Stimulated activated CD8-positive, alpha-beta memory T cell treated with anti-CD3 and anti-CD28 coated beads, Interleukin-15, amount 100 ng/mL, for 4 hours (primary cell): ENCODE measurements at places on chromosomes 5 and 9.

GRCh38 chr5:127909066-127909465 is 174.5 kb upstream of the SLC12A2 start:
- no peak for DNase-seq

- DNase-seq, result no peak
Observed at GRCh38 chr5:123438244-123438643, 15.0 kb upstream of the CEP120 start.

- DNase-seq, result no peak
Observed at GRCh38 chr9:128555180-128555721, 2.9 kb downstream of the SPTAN1 start.

DNA sequence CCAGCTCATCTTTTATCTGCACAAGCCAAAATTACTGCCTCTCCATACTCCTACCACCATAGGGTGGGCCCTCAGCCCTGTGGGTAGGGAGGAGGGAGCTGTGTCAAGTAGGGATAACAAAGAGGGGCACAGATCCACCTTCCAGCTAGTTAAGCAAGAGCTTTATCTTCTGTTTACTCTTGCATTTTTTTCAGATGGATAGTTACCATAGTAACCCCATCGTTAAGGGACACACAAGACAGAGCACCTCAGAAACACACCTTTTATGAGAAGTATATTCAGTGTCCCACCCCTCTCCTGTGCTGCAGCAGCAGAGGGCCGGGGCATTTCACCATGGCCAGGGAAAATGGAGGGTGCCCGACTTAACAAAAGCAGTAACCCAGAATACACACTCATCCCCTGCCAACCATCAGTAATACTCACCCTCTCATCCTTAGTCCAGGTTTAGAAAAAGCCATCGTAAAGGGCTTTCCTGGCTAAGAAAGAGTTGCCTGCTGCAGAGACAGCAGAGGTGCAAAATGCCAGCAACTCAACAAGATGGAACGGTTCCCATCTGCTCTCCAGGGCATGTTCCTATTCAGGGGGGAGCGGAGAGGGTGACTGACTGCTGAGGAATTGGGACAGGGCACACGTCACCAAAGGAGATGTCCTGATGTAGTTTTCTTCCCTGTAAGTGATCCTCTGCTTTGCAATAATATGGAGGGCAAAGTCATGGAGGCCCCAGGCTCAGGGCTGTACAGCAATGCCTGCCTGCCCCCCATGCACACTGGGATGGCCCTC is 25.1 kb downstream of the MACROH2A1 start:
- DNase-seq, result no peak

DNA sequence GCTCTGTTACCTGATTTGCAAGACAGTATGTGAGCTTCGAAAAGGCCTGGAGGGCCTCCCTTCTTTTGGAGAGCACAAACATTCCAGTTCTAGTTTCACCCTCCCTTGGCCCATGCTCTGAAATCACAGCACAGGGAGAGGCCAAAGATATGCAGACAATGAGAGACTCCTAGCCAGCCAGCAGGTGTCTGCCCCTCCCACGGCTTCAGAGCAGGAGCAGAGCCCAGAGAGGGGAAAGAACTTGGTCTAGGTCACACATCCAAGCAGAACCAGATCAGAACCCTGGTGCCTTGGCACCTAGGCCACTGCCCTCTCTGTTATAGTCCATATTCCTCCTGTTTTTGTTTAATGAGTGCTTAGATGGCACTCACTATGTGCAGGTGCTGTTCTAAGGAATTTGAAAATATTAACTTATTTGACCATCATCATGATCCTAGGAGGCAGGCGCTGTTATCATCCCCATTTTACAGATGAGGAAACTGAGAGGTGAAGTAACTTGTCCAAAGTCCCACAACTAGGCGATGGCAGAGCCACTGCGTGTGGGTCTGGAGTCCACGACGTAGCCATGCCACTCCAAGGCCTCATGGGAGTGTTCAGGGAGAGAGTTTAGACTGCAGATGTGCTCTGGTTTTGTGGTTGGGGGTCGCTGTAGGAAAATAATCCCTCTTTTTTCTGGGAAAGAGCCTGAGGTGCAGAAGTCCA is 27.2 kb downstream of the TMOD1 start:
- DNase-seq, result no peak

DNA sequence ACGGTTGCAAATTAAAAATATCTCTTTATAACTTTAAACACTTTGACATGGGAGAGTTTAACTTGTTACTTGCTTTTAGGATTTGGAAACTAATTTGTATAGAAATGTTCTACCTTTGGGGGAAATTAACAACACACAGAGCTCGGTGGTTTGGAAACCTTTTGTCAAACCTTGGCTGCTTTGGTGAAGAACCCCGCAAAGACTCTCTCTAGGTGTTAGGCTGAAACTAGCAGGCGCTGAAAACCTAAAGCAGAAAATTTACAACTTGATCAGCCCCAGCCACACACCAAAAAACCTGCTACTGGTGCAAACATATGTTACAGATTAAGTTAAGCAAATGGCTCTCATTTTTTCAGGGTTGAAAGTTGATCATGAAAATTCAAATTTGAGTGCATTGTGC is 25.8 kb downstream of the NR2F1 start:
- no peak for DNase-seq

GRCh38 chr9:34254141-34254913 is 74.7 kb downstream of the KIF24 start:
- no peak for DNase-seq

- DNase-seq, result no peak
Observed at GRCh38 chr5:89728750-89729149, 680.8 kb downstream of the CETN3 start.

- DNase-seq, result no peak
Observed at GRCh38 chr5:137446615-137447014, 52.5 kb downstream of the SPOCK1 start.

DNA sequence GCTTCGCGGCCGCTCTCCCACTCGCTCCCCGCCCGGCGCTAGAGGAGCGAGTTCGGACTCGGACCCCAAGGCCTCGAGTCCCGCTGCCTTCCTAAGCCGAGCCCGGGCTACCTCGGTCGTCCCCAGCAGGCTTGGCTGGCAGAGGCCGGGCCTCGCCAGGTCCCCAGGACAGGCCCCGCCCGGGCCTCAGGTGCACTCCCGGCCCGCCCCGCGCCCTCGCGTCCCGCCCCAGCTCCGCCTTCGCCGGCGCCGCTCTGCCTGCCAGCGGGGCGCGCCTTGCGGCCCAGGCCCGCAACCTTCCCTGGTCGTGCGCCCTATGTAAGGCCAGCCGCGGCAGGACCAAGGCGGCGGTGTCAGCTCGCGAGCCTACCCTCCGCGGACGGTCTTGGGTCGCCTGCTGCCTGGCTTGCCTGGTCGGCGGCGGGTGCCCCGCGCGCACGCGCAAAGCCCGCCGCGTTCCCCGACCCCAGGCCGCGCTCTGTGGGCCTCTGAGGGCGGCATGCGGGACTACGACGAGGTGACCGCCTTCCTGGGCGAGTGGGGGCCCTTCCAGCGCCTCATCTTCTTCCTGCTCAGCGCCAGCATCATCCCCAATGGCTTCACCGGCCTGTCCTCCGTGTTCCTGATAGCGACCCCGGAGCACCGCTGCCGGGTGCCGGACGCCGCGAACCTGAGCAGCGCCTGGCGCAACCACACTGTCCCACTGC is at the start of gene SLC22A5:
TSS of gene SLC22A5 (plus strand) at position 237 of the 707 bp plus-strand sequence. CDS start at position 500, 263 bp downstream.
- DNase-seq, result peak; percentile 44

- DNase-seq, result no peak
Observed at GRCh38 chr9:133665096-133665495, 28.9 kb downstream of the DBH start.

DNA sequence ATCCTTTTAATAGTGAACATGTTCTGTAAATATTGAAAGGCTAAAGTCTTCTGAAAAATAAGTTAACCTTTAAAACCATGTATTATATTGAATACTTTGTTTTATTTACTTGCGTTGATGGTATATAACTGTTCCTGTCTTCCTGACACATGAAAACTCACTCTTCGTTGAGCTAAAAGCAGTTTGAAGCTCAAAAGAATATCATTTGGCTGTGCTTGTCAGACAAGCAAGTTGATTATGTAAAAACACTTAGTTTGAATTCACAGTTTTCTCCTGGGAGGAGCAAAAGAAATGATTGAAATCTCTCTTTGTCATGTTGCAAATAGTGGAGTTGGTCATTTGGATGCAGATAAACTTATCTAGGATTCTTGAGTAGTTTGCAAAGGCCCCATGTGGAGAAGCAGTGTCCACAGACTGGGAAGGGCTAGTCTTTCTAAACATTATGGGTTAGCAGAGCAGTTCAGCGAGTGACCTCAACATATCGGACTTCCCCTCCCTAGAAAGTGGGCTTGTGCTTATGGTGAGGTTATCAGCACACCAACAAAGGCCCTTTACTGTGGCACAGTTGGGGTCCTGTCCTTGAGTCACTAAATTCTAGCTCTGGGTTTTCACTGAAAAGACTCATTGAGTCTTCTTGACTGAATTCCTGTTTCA is 290.4 kb downstream of the CSNK1G3 start:
- DNase-seq, result no peak

DNA sequence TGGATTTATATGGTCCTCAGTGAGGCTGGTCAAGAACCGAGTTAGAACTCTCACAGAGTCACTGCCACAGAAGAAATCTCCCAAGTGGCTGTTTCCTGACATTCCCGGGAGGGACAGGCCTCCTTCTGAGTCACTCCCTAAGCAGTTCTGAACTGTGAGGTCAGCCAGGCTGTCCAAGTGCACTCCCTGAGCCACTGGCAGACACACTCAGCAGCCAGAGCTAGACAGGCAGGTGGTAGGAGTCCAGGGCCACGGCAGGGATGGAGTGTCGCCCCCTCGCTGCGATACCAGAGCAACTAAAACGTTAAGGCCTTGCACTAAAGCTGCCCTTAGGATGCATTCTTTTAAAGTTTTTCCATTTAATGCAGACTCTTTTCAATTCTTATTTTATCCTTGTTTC is 3.4 kb downstream of the IL4 start:
- no peak for DNase-seq

DNA sequence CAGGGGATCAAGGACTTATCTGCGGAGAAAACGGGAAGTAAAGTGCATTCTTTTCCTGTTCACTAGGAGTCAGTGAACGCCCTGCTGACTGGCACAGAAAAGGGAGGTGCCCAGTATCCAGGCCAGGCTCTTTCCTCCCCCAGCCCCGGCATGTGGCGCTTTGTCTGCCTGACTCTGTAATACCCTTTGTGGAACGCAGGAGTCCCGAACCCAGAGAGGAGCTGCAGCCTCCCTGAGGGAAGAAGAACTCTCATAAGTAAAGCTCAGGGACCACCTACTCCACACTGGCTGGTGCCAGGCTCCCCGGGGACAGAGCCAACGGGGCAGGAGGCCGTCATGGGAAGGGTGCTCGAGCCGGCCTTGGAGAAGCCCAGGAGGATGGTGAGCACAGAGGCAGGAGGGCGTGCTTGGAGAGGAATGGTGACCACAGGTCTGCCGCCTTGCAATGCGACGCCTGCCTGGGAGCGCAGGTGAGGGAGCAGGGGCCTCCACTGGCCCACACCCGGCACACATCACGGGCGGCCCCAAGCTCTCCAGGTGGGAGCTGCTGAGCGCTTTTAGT is 31.5 kb downstream of the VAV2 start:
- DNase-seq, result no peak

- no peak for DNase-seq
Observed at GRCh38 chr9:12640016-12640587, 53.1 kb upstream of the TYRP1 start.

DNA sequence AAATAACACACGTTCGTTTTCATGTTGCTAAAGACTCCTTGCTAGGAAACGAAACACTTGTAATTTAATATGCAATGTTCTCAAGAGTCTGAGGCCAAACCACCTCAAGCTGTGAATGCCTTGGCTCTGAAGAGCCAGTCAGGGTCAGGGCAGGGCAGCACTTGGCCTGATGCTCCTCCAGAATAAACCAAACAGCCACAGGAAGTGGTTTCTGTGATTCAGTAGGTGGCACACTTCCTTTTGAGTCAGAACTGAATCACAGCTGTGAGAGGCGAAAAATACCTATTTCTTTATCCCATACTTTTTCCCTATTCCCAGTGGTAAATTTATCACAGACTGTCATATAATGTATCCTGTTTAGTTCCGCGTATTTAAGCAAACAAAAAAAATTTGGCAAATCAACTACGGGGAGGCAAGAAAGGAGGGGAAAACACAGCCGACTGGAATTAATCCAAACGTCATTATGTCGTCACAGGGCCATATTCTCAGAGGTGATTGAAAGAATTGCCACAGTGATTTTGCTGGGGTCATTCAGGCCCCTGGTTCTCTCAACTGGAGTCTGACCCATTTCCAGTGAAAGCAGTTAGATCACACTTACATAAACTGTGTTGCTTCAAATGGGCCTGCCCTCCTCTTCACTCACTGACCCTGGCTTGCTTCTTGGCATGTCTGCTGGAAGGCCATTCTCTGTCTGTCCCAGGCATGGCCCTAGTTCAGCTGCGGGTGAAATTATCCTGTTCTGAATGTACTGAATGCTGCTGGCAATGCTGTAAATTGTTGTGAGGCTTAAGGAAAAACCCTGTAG is 71.2 kb downstream of the ARRDC3 start:
- peak; percentile 56 for DNase-seq

DNA sequence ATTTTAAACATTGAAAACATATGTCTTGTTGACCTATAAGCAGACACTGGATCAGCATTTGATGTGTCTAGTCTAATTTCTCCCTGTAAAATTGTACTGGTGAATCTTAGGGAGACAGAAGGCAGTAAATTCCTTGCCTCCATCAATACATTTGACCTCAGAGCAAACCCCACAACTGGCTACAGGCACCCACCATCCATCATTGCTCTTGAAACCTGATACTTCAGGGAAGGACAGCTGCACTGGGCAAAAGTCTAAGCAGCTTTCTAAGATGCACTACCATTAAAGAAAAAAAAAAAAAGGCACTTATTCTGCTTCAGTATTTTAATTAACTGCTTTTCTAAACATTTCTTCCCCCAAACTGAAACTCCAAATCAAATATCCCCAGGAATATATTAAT is 1051.3 kb upstream of the DMAC1 start:
- DNase-seq, result no peak

DNA sequence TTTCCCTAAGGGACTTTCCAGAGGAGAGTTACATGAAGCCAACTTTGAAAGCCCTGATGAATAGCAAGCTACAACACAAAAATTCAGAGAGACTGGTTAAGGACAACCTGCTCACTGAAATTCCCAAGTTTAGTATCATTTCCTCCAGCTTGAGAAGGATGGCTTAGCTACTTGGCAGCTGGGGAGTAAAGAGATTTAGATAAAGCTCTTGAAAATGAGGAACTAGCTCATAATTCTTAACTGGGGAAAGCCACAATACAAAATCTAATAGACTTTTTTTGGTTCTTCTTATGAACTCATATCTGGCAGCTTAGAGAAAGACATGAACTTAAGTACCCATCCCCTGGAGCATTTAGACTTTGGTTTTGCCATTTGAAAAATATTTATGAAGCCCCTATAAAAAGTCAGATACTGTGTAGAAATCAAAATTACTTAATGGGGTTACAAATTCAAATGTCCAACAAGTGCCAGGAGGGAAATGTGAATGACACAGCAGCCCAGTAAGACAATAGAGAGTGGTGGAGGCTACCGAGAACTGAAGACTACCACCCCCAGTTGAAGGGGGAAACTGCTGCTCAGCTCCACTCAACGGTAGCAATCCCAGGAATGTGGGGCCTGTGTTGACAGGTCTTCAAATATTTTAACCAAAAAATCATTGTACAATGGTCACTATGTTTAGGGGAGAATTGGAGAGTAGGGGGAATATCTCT is 79.4 kb upstream of the ADRB2 start:
- DNase-seq, result no peak

- no peak for DNase-seq
Observed at GRCh38 chr5:92470770-92471169, 1087.7 kb upstream of the ARRDC3 start.

- DNase-seq, result no peak
Observed at GRCh38 chr5:12636209-12636608, 732.0 kb upstream of the CTNND2 start.
